ENCODE measurements at places on chromosomes 4 and X.

- DNase-seq = no peak
These were observed 48.6 kb upstream of the CLDN24 start for GRCh38 chr4:183370786-183371185.

DNA sequence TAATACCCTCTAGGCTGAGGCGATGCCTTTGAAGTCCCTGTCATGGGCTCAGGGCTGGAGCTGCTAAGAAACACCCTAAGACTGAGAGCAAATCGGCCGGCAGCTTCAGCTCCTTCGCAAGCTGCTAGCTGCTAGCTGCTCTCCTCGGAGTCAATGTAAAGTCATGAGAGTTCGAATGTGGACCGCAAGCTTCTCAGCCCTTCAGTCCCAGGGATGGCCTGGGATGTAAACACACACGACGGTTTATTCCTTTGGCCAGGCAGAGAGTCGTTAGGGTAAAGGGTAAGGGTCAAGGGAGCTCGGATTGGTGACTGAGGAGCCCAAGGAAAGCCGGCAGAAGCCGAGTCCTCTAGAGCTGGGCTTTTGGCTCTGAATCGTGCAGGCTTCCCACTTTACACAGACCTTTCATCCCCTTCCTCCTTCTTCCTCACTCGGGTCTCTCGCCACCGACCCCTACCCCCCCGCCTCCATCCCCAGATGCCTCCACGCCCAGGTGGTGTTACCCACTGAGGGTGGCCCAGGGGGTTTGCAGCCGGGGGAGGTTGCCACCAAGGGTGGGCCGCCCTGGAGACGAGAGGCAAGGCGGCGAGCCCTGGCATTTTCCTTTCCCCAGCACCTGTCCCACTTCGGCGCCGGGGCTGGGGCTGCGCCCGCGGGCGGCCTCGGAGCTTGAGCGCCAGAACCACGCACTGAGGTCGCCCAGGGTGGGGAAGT lies 3.1 kb upstream of the BCORL1 start:
- DNase-seq = no peak

DNA sequence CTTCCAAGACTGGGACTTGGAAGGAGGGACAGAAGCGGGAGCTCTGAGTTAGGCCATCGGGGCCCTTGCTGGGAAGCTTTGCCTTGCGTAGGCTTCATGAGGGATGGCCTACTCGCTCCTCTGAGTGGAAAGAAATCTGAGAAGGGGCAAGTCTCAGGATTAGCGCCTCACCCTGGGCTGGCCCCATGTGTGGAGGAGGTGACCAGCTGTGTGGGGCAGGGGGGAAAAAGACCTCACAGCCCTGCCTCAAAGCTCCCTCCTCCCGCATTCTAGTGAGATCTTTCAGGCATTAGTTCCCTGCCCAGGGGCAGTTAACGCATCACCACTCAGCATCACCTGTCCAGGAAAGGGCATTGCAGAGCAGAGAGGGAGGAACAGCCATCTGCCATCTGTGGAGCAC lies 156.1 kb downstream of the ENPP6 start:
- no peak for DNase-seq

GRCh38 chrX:18674417-18674787 lies 2.5 kb upstream of the RS1 start:
- no peak for DNase-seq

GRCh38 chr4:87911252-87911774 lies 64.2 kb upstream of the SPP1 start:
- DNase-seq = no peak
